Ovary (tissue), 10 donors: ENCODE measurements at places on chromosomes 13 and 19.
A peak's percentile ranks its signal among the peaks of the same experiment; 100 is the strongest.

DNA sequence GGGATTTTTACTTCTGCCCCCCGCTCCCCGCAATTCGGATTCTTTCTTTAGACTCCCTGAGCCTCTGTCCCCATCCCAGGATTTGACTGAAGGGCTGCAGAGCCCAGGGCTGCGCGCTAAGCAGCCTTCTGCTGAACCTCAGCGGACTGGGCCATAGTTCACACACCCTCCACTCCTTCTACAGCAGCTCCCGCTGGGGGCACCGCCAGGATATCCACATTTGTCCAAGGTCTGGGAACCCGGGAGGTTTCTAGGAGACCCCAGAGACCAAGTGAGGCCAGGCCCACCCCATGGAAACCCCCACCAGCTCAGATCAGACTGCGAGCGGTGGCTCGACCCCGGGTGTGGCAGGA is 463.3 kb downstream of the ITGBL1 start:
- no peak for DNase-seq

- no peak for DNase-seq
Measured at GRCh38 chr13:77781808-77782207, 84.3 kb downstream of the SLAIN1 start.

GRCh38 chr19:13881251-13881691 is 4.3 kb downstream of the NANOS3 start:
- DNase-seq = no peak

DNA sequence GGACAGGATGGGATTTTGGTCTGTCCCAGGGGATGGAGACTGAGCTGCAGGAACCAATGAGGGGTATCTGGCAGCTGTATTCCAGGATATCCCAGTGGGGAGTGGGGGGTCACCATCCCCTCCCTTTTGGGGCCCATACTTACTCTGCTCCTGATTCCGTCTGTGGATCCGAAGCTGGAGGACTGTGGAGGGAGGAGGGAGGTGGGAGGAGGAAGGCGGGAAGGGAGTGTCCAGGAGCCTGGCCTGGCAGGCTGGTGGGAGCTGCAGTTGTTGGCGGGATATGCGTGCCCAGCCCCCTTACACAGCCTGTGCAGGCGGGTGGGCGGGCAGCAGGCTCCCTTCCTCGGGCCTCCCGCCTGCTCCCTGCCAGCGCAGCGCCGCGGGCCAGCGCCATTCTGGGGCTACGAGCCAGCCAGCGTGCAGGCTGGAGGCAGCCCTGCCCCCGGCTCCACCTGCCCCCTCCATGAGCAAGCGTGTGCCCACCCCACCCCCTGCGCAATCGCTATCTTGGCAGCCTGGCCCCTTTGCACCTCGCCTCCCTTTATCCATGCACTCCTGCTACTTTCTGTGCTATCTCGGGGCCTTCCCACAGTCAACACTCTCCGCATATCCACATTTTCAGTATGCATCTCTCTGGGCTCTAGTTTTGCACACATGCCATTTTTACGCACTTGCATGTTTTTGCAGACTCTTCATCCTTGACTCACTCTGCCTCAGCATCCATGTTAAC is 2.8 kb downstream of the MAMSTR start:
- DNase-seq = peak; percentile 87

DNA sequence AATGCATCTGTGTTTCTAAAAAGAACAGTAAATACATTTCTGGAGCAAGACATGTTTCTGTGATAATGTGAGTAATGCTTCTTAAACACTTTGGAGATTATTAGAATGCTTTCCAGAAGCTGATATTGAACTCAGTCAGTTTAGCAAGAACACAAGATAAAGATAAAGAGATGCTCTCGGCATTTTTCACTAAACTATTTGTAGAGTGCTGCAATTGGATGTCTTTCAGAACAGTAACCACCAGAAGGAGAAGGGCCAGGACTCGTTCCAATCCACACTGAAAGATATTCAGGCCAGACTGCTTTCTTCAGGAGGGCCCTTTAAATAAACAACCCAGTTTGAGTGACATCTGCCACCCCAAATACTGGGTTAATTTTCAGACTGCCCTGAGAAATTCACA is 456.0 kb downstream of the TBC1D4 start:
- DNase-seq = no peak

DNA sequence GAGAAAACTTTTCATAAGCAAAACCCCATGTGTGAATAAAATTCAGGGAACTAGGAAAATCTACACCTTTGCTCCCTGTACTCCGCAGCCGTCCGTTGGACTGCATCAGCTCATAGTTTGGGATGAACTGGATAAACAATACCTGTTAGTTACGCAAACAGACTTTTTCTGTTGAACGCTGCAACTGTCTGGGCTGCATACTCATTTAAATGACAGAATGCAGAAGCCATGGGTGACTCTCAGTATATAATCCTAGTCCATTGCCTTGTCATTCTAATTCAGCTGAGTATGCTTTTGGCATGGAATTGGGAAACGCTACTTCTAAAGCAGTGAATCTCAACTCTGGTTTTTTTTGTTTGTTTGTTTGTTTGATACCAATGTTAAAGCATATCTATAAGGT is 151.6 kb downstream of the SLITRK1 start:
- no peak for DNase-seq

- DNase-seq = no peak
Measured at GRCh38 chr13:31896427-31896826, 135.1 kb upstream of the FRY start.

- DNase-seq = no peak
Measured at GRCh38 chr13:68944272-68944671, 1163.4 kb upstream of the ATXN8OS start.

DNA sequence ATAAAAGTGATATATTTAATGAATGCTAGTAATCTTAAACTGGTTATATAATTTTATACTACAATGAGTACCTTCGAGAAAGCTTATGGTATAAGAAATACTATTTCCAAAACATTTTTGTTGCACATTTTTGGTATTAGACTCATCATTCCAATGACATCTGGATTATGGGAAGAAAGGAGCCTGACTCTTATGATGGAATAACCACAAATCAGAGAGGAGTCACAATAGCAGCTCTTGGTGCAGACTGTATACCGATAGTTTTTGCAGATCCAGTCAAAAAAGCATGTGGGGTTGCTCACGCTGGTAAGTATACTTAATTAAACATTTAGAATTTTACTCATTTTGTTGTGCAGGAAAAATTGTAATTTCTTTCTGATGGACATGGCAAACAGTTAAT is 3.9 kb downstream of the LACC1 start:
- no peak for DNase-seq

DNA sequence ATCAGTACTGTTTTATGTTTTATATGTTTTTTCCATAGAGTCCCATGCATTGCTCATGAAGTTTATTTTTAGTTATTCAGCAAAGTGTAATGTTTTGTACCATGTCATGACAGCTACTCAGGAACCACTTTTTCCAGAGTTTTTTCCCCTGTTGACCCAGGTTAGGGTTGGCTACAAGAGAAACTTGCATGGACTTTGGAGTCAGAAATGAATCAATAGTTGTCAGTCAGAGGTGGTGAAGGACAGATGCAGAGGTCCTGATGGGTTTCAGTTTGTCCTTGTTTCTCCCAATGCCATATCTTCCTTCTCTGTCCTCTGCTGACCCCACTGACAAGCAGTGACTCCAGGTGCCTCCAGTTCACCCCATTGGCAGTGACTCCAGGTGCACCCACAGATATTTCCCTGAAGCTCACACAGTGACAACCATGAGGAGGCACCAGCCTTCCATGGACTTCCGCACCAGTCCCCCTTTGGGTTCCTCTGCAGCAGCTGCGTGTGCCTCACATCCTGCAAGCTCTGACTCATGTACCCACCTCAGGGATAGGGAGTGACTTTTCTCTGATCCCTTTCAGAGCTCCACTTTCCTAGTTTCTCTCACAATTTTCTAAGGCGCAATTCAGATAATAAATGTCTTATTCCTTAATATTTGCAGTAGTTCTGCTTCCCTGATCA is 92.1 kb downstream of the AKAP11 start:
- DNase-seq = no peak

DNA sequence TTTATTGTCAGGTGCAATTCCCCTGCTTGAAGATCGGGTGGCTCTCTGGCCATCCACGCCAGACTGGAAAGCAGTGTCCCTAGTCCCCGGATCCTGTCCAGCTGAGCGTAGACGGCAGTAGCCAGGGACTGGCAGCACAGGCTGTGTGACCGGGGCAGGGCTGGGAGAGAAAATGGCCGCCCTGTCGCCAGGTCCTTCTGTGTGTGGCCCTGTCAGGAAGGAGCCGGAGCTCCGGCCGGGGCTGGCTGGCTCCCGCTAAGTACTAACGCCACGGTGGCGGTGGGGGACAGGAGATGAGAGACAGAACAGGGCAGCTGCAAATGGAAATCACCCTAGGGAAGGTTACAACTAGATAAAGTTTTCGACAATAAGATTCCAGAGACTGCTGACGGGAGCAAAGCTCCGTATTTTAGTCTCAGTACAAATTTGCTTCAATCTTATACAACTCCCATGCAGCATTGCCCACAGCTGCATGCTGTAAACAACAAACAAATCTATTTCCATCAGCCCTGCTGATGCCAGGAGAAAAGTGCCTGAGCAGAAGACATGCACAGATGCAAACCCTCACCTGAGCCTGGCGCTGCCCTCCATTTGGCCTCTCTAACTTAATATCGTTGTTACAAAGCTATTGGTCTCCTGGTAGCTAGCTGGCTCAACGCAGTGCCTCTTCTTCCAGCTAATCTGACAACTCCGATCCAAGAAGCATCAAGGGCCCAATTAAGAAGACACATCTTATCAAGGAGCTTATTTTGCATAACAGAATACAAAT is 253.0 kb downstream of the TSHZ3 start:
- no peak for DNase-seq

GRCh38 chr13:43546251-43546650 is 240.5 kb downstream of the ENOX1 start:
- peak; percentile 50 for DNase-seq

DNA sequence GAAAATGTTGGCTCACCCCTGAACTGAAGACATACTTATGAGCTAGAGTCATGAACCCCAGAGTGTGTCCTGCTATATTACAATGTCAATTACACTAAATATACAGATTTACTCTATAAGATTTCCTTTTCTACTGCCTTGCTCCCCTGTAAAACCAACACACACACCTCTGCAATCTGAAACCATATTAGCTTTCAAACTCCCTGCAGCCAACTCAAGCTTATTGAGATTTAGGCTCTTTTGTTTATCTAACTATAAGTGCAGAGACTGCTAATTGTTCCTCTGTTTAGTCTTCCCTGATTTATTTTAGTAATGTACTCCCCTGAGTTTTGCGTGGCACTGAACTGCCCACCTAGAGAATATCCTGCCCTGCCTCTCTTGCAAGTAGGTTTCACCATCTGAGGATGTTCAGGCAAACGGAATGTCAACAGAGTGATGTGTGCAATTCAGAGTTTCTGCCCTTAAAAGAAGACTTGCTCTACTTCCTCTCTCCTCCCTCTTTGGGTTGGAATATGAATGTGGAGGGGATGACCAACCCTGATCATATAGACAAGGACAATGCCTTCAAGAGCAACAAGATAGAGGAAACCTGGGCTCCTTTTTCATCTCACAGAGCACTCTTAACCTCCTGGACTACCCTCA is 22.3 kb downstream of the FAM216B start:
- DNase-seq = no peak

DNA sequence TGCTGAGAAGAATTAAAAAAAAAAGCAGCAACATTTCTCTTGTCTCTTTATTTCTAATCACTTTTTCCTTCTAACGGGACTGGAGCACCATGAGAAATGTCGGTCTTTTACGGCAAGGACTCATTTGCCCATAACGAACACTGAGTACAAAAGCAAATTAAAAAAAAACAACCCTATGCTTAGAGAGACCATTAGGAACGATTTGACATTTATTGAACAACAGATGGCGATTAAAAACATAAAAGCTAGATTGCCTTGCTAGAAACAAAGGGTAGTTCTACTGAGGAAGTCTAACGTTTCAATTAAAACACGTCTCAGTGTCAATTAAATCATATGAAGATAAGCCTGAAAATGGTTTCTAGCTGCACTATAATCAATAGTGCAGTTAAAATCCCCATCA is 51.1 kb downstream of the OLFM4 start:
- DNase-seq = no peak

DNA sequence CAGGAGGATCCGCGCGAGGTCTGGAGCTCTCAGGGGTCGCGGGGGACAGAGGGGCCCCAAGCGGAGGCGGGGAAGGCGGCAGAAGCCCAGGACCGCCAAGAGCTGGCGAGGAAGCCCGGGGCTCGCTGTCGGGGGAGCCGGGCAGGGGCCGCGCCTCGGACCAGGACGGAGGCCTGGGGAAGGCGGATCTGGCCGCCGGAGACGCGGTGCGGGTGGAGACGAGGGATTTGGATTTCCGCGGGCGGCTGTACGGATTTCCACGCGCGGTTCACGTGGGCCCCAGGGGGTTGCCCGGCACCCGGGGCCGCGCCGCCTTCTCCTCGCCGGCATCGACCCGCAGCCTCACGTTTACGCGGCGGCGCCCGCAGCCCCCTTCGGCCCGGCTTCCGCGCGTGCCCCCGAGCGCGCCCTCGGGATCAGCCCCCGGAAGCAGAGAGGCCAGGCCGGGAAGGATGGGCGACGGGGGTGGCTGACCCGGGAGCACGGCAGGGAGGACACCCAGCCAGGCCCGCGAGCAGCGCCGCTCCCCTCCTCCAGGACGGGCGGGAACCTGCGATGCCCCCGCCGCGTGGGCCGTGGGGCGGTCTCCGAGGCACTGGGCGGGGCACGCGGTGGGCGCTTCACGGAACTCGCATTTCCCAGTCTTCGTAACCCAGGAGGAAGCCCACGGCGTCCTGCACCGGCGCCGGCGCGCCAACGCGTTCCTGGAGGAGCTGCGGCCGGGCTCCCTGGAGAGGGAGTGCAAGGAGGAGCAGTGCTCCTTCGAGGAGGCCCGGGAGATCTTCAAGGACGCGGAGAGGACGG is 4.7 kb downstream of the F7 start:
- DNase-seq = peak; percentile 60

DNA sequence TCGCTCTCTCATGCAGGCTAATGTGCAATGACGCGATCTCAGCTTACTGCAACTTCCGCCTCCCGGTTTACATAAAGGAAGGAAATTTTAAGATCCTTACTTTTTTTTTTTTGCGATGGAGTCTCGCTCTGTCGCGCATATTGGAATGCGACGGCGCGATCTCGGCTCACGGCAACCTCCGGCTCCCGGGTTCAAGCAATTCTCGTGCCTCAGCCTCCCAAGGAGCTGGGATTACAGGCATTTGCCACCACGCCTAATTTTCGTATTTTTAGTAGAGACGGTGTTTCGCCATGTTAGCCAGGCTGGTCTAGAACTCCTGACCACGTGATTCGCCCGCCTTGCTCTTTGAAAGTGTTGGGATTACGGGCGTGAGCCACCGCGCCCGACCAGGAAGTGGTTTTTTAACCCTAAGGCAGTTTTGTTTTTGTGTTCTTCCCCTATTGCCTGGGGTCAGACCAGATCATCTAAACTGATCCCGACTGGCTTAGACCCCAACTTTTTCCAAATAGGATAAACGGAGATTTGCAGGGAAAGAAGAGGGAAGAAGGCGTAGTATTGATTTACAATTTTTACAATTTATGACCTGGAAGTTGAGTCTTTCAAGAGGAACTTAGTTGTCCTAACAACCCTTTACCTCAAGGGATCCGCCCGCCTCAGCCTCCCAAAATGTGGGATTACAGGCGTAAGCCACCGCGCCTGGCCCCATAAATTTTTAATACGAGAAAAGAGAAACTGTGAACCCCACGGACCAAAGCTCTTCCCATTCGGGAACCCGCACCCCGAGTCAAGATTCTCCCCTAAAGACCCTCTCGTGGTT is 142.0 kb downstream of the ZNF737 start:
- peak; percentile 76 for DNase-seq

- DNase-seq = peak; percentile 40
Measured at GRCh38 chr19:41597600-41598041, 21.7 kb downstream of the CEACAM21 start.
